Hepatocyte (in vitro differentiated cells): ENCODE measurements at places on chromosomes 11 and 22.

DNA sequence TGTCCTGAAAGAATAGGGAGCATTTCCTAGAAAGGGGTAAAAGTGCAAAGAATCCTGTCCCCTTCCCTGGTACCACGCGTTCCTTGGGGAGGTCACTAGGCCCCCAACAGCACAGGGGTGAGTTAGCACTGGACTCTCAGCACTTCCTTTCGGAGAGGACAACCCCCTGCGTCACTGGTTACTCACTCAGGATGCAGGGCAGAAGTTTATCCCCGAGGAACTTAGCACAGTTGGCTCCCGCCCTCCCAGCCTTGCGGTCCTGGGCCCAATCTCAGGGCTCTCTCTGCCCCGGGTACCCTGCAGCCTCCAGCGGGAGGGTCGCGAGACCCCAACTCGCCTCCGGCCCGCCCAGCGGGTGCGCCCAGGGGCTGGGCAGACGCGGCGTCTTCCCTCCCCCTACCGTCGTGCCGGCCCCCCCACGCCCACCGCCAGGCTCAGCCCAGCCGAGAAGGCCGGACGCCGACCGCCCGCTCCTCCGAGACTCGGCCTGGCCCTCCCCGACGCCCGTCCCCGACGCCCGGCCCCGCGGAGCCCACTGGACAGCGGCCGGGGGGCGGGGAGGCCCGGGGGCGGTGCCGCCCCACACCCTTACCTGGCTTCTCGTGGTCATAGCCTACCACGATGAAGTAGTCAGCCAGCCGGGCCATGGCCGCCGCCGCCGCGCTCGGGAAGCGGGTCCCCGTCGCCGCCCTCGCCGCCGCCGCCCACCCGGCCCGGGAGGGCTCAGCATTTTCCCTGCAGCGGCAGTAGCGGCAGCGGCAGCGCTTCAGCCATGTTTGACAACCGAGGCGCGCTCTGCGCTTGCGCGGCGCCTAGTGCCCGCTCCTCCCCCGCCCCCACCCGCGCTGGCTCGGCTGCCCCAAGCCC, at the start of gene SBF2:
Gene SBF2 (minus strand): TSS at position 797 of the 867 bp plus-strand sequence. CDS start 150 bp downstream, at position 647.
- DNase-seq: peak; percentile 95

DNA sequence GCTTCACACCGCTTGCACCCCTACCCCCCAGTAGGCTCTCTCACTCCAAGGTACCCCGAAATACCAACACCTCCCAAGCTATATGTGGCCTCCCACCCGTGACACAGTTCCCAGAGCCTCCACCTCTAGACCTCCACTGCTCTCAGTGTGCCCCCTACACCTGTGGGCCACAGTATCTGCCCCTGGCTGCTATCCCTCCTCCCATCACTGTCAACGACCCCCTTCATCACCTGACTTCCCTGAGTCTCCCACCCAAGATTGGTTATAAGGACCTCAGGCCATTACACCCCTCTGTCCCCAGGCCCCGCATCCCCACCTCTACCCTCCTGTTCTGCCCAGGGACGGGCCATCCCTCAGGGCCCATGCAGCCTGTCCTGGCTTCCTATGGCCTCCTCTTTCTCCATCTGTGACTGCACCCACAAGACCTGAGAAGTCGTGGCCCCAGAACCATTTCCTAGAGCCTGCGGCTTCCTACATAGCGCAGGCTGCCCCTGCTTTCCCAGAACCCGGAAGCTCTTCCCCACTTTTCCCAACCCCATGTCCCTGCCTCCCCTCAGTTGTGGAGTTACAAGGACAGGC, 734 bp downstream of the ACR start:
- DNase-seq: no peak

DNA sequence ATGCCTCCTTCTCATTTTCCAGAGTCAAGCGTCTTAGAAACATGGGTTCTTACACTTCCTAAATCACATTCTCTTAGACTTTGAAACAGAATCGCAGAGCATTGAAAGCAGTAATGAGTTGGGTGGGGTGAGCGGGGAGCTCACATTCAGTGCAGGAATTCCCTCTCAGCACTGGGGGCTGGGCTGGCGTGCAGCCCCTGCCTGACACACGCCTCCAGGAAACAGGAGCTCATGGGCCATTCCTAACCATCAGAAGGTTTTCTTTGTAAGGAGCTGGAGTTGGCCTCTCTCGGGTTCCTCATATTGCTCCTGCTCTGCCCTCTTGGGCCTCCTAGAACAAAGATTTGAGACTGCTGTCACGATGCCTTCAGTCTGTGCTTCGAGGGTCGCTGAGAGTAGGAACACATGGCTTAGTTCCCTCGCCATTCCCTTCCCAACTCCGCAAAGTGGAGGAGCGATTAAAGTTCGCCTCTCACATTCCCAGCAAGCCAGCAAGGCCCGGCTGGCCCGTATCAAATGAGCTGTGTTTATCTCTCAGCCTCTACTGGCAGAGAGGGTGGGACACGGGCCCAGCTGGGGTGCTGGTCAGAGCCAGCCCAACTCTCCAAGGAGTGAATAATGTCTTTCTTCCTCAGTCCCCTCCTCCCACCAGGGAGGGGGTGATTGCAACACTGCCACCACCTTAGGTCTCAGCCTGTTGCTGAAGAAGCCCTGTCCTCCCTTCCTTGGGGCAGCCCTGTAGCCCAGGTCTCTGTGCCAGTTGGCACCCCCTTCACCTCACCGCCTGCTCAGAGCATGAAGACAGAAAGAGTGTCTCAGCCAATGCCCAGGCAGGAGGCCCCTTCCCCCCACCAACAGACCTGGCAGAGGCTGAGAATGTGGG, 10.4 kb downstream of the CHRDL2 start:
- DNase-seq: peak; percentile 33

DNA sequence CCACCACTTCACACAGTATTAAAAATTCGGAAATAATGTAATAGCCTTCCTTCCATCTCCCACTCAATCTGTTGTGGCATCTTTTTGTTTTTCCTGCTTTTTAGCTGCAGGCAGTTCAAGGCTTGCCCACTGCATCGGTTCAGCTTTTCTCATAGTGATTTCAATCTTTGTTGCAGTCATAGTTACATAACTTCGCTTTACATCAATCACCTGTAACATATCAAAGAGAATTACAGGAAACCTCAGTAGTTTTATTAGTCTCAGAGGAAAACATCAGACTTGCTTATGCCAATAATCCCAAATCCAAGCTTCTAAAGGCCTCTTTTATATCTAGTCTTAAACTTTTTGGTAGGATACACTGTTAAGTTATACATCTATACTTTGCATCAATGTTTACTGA, 20.5 kb downstream of the CHORDC1 start:
- no peak for DNase-seq

DNA sequence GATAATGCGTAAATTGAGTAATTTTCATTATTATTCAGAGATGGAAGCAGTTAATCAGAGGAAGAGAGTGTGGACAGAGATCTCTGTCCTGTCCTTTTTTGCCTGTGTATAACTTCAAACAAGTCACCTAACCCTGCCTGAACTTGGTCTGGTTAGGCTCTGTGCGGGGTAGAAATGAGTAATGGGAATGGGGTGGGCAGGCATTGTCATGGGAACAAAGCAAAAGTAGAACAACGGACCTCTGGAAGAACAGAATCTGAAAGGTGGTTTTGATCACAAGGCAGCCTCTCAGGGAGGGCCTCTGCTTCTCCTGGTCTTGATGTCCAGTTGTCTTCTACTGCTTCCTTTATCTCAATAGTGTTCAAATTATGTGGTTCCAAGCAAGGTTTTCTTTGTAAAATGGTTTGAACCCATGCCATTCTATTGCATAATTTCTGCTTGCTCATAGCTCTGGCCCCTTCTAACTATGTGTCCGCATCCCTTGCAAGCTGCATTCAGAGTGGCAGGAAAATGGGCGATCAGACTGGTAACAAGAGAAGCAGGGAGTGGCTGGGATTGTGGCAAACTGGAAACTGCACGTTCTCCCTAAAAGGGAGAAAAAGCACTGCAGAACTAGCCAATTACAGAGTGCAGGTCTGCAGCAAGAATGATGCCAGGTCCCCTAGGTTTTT, 76.1 kb downstream of the PRR5L start:
- DNase-seq: no peak

DNA sequence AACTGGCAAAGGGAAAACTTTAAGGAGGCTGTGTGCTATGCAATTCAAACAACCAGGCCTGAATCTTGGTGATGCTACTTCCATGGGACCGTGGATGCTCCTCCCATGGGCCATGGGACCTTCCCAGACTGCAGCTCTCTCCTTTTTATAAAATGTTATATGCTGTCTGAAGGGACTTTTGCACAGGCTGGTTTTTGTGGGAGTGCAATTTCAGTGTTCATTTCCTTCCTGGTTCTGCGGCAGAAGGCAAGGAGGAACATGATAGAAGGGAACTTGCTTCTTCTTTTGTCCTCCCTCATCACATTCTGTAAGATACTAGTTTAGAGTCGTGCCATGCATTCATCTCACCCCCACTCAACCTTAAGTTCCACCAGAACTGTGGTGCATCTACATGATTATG, 68.9 kb downstream of the C11orf58 start:
- DNase-seq: no peak

- peak; percentile 35 for DNase-seq
Measured at GRCh38 chr11:32081129-32081641, 9.7 kb upstream of the RCN1 start.

GRCh38 chr11:120125024-120125423, 12.9 kb downstream of the TRIM29 start:
- peak; percentile 65 for DNase-seq

GRCh38 chr11:33701302-33702230, 940 bp upstream of the C11orf91 start:
- DNase-seq: no peak

DNA sequence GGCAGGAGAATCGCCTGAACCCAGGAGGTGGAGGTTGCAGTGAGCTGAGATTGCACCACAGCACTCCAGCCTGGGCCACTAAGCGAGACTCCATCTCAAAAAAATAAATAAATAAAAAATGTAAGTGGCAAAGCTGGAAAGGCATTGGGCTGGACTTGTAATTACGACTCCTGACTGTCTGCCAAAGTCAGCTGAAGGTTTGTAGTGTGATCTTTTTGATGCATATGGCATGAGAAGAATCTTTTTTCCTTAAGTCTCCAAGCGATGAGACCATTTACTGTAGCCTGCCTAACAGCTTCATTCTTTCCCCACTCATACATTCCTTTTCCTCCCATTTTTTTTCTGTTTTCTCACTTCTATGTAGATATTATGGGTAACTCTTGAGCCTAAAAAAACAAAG, 24.8 kb downstream of the CTNND1 start:
- DNase-seq: no peak

DNA sequence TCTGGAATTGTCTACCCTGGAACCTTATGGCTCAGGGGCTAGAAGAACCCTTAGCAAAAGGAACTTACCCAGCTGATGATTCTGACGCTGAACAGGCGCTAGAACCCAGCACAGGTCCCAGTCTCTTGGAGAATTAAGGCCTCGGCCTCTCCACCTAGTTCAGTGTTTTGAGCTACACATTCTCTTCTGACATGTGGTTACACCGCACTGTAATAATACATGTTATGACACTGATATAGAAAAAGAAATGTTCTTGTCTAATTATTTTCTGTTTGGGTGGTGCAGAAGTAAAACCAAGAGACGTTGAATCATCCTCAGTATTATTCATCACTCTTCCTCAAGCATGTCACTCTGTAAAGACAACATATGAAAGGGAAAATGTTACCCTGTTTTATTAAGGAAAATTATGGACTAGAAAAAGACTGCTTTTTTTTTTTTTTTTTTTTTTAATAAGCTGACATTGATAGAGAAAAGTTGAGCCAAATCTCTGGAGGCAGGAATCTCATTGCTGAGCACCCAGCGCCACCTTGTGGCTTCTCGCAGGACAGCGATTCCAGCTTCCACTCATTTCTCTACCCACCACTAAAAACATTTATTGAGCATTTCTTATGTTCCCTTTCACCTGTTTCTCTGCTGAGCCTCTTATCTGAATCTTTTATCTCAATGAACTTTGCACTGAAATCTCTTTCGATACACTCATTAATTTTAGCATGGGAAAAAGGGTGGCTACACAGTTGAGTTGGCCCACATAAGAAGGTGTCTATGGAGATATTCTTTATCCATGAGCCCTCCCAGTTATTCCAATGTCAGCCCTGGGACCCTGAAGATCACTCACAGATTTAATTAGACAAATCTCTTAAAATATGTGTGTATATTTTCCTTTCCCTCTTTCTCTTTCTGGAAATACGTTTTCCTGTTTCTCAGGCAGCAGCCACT, 12.6 kb upstream of the APLNR start:
- DNase-seq: peak; percentile 87

GRCh38 chr11:9693801-9694553, 30.1 kb downstream of the SWAP70 start:
- no peak for DNase-seq

DNA sequence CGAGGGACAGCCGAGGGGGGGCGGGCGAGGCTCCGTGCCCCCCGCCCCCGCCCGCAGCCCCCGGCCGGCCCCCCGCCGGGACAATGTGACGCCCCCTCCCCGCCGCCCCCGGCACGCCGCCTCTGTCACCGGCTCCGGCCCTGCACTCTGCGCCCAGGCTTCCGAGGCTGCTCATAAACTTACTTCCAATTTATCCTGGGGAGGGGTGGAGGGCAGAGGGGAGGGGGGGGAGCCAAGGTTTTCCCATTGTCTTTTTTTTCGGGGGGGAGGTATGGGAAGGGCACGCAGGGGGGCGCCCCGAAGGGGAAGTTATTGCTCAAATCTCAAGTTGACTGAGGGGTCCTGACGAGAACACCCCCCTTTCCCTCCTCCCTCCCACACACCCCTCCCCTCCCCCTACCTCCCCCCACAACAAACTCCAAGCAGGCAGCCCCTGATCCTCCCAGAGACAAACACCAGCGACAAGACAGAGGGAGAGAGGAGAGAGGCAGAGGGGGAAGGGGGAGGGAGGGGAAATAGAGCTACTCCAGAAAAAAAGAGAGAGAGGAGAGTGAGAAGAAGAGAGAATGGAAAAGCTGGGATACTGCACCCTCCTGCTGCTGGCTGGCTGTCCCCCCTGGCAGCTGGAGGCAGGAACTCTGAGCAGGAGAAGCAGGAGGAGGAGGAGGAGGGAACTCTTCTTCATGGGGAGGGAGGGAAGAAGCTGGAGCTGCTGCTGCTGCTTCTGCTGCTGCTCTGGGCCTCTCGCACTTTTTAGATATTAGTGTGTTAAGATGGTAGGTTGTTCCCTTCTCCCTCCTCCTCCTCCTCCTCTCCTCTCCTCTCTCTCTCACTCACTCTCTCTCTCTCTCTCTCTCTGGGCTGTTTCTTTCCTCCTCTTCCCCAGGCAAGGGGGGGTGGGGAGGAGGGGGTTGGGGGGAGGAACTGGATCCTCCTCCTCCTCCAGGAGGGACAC, 631 bp downstream of the PHF21A start:
- peak; percentile 70 for DNase-seq

DNA sequence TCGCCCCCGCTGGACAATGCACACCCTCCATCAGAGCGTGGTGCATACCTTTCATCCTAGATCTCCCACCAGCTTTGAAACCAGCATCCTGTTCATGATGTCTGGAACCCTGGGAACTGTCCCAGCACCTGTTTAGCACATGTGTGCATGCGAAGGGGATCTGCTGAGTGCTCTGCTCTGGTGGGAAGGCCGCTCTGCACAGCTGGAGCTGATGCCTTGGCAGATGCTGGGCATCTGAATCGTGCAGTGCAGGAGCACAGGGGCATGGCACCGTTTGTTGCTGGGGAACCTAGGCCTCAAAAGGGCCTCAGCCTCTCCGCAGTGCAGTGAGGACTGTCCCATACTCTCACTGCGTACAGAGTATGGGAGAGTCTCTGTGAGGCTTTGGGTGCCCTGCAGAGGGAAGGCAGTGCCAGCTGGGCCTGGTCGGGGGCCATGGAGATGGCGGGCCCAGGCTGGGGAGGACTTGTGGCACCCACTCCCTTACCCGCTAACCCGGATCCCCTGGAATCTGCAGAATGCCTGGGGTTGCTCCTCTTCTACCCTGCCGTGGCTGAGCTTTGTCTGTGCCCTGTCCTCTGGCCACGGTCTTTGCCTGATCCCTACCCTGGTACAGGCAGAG, 72.9 kb upstream of the ATXN10 start:
- no peak for DNase-seq

- DNase-seq: no peak
Measured at GRCh38 chr11:119622454-119623143, 106.4 kb downstream of the NECTIN1 start.
